Activated T-helper 1 cell treated with anti-CD3 and anti-CD28 coated beads, Interleukin-12 subunit alpha, Interleukin-12 subunit beta, Interleukin-2, Interleukin-4 antibody, amounts not matched to agents 30 ng/mL and 10 ng/mL and 1 ng/mL, durations not matched to agents 14 hours and 24 hours and 36 hours (primary cell): ENCODE measurements at places on chromosomes 1 and 21.

DNA sequence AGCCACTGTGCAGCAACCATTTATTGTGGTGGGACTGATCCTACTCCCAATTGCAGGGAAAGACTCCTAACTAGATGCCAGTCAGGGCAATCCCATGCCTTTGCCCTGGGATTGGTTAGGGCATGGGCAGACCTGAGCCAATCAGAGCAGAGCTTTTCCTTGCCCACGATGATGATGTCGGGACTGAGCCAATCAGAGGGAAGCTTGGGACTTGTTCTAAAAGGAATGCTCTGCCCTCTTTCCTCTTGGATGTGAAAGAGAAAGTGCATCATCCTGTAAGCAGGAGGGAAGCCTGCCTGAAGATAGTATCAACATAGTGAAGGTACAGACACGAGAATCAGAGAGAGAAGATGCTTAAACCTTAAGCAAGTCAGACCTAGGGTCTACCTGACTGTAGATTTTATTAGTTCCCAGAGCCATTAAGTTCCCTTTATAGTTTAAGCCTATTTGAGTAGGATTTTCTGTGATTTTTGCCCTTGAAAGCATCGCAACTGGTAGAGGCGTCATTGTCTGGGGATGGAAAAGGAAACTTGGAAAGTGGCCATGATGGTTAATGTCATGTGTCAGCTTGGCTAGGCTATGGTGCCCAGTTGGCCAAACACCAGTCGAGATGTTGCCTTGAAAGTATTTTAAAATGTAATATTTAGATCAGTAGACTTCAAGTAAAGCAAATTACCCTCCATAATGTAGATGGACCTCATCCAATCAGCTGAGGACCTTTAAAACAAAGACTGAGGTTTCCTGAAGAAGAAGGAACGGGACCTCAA is 19.9 kb downstream of the IRF2BP2 start:
- DNase-seq, result no peak

- DNase-seq, result no peak
These were observed 801 bp upstream of the C2CD4D start for GRCh38 chr1:151840421-151840820.

GRCh38 chr1:156608036-156608674 is 6.9 kb upstream of the GPATCH4 start:
- peak; percentile 49 for DNase-seq

DNA sequence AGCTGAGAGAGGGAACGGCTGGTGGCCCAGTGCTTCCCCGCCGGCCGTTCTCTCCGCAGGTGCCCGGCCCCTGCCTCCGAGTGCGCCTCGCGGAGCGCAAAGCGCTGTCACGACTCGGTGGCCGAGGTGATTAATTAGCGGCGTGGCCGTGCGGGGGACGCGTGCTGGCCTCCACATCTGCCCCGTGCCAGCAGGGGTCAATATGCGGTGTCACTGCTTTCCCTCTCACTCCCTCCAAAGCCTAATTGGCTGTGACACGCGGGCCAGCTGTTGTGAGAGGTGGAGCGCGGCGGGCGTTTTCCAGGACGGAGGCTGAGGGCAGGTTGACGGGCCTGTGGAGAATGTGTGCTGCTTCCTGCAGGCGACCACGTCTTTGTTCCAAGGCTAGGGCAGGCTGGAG is 239.0 kb downstream of the LMX1A start:
- no peak for DNase-seq

DNA sequence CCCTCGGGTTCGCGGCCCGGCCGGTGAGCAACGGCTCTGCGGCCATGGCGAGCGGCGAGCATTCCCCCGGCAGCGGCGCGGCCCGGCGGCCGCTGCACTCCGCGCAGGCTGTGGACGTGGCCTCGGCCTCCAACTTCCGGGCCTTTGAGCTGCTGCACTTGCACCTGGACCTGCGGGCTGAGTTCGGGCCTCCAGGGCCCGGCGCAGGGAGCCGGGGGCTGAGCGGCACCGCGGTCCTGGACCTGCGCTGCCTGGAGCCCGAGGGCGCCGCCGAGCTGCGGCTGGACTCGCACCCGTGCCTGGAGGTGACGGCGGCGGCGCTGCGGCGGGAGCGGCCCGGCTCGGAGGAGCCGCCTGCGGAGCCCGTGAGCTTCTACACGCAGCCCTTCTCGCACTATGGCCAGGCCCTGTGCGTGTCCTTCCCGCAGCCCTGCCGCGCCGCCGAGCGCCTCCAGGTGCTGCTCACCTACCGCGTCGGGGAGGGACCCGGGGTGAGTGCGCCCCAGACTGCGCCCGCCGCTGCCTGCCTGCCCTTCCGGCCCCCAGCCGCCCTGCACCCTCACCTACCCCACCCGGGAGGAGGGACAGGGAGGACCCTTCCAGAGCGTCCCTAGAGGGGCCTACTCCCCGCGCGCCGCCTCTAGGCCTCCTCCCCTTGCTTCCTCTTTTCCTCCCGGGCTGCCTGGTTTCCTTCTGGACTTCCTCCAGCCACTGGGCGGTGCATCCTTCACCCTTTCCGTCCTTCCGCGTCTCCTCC is at the start of gene RNPEP:
Gene RNPEP (plus strand): TSS at position 26 of the 757 bp plus-strand sequence. CDS start 19 bp downstream, at position 45.
- DNase-seq, result peak; percentile 38

DNA sequence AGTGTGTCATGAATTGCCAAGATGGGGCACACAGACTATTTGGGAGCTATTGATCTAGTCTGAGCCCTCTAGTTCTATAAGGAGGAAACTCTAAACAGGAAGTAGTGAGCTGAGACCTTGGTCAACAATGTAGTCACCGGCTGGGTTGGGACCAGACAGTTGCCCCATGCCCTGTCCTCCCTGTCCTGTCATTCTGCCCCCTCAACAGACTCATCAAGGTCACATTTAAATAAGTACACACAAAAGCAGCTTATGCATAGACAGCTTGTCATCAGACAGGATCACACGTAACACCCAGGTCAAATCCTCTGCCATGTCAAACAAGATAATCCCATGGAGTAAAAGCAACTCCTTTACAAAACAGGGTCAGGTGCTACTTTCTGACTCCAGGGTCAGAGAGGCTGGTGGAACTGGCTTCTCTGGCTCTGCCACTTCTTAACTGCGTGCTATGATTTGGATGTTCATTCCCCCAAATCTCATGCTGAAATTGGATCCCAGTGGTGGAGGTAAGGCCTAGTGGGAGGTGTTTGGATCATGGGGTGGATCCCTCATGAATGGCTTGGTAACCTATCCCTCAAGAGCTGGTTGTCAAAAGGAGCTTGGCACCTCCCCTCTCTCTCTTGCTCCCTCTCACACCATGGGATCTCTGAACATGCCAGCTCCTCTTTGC is 128.9 kb downstream of the HIVEP3 start:
- no peak for DNase-seq

DNA sequence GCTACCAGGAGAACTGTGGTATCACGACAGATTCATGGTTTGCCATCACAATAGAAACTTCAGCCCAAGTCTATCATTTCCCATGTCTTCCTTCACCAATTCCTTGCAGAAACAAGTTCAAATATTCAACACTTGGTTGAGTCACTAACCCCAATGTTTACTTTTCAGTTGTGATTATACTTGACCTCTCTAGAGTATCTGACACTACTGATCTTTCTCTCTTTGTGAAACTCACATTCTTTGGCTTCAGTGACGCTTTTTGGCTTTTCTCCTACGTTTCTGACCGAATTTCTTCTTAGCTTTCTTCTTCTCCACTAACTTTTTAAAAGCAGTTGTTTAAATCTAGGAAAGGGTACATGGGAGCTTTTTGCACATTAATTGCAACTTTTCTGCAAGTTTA is 48.8 kb upstream of the HMGB4 start:
- no peak for DNase-seq

DNA sequence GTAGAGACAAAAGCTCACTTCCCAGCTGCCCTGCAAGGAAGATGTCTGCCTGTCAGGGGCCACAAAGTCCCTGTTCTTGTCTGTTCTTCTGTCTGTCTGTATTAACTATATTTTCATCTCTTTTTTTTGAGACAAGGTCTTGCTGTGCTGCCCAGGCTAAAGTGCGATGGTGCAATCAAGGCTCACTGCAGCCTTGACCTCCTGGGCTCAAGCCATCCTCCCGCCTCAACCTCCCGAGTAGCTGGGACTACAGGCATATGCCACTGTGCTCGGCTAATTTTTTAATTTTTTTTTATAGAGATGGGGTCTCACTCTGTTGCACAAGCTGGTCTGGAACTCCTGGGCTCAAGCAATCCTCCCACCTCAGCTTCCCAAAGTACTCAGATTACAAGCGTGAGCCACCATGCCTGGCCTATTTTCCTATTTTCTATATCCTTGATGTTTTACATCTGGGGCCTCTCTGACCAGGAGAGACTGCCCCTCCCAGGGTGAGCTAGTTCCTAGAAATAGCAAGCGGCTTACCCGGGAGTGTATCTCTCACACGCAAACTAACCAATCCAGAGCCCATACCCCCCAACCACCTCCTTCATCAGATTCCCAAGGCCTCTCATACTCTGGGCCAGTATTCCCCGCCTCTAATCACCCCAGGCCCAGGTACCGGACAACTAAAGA is 5.4 kb upstream of the KLHDC7A start:
- DNase-seq, result no peak

- DNase-seq, result no peak
These were observed 5.5 kb downstream of the RRP1 start for GRCh38 chr21:43794857-43795256.

- no peak for DNase-seq
These were observed 174.0 kb downstream of the CRB1 start for GRCh38 chr1:197441999-197442414.

- no peak for DNase-seq
These were observed 46.6 kb downstream of the RGS7 start for GRCh38 chr1:241310451-241310850.

DNA sequence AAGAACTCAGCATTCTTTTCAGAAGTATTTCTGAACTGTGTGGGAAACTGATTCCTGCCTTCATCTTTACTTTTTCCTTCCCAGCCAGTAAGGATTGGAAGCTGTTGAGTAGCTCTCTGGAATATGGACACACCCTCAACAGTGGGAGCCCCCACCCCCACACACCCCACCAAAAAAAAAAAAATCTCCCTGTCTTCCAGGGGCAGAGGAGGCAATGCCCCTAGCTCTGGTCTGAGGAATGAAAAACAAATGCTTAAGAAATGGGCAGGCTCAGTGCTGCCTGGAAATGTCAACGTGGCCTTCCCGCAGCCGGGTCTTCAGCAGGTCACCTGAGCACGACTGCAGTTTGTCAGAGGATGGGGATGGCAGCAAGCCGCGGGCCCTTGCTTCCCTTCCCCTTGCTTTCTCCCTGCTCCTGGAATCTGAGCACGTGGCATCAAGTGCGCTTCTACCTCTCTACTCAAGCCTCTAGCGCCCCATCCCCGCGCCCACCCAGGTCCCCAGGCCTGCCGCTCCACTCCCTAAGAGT is 479 bp downstream of the RGS16 start:
- DNase-seq, result no peak

DNA sequence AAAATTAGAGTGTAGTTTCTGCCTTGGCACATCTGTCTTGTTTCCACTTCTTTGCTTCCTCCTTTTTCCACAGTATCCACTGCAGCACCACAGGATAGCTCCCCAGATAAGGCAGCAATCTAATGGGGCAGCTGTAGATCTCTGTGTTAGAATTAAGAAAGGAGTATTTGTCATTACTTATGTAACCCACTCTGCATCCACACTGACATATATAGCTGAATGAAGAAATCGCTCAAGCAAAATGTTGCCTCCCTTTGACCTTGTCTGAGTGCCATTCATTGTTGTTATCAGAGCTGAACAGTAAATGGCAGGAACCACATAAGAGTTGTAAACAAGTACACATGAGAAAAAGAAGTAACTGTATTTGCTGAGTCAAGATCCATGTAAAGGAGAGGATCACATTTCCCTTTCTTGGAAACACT is 45.9 kb upstream of the DPH5 start:
- no peak for DNase-seq

GRCh38 chr1:99004861-99005442 is at the start of gene PLPPR5:
TSS of gene PLPPR5 (minus strand) at chr1:99004861. CDS start at chr1:99004671, 190 bp downstream.
- DNase-seq, result no peak

DNA sequence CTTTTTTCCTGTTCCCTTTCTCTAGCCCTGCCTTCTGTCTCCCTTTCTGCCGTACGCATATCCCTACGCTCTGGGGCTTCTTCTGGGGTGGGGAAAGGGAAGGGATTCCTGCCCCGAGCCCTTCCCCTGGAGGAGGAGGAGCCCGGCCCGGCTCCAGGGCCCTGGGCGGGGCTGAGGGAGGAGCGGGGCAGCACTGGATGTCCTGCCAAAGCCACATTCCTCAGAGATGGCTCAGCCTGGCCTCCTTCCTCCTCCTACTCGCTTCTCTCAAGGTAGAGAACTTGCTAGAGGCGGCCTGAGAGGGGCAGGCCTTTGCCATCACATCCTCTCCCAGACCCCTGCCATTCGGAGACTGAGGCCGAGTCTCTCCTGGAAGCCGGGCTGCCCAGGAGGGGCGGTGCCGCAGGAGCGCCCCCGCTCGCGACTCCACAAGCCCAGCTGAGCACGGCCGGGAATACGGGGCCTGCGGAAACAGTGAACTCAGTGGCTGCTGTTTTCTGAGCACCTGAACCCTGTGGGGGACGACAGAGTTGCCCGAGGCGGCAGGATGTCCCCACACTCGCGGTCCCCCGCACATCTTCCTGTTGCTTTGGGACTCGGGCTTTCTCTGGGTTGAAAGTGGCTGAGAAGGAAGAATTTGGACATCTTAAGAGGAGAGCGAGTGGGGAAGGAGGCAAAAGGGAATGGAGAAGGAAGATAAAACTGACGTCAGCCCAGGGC is 12.2 kb downstream of the ADAMTSL4 start:
- DNase-seq, result peak; percentile 63

GRCh38 chr1:230584660-230585059 is 57.6 kb upstream of the COG2 start:
- no peak for DNase-seq

GRCh38 chr21:41342035-41342434 is 19.8 kb upstream of the MX2 start:
- no peak for DNase-seq

DNA sequence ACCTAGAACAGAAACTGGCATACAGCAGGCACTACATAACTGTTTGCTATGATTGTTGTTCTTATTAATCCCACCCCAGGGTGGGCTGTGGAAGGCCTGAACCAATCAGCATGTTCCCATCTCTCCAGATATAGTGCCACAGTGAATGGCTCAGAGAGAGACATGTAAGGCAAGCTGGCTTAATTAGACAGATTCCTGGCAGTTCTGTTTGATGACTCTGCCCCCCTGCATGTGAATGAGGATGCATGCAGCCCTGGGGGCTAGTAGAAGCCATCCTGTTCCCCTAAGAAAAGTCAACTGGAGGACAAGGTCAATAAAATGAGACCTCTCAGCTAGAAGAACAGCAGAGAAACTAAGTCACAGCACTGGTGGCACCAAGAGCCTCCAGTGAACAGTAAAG is 130.3 kb downstream of the GLIS1 start:
- no peak for DNase-seq

- DNase-seq, result no peak
These were observed 57.4 kb upstream of the RGS18 start for GRCh38 chr1:192100686-192101468.

GRCh38 chr1:117636637-117637425 is 31.0 kb downstream of the TENT5C start:
- no peak for DNase-seq

- no peak for DNase-seq
These were observed 110.9 kb upstream of the APP start for GRCh38 chr21:26281506-26281905.

GRCh38 chr1:45787905-45788304 is 15.5 kb upstream of the MAST2 start:
- no peak for DNase-seq

GRCh38 chr1:184152434-184152898 is 100.9 kb downstream of the TSEN15 start:
- DNase-seq, result no peak

GRCh38 chr1:172977296-172978017 is 73.3 kb downstream of the TNFSF18 start:
- no peak for DNase-seq

GRCh38 chr1:225838793-225839192 is 28.9 kb downstream of the EPHX1 start:
- no peak for DNase-seq

GRCh38 chr21:27393726-27394125 is 426.8 kb upstream of the ADAMTS5 start:
- DNase-seq, result no peak
